Ovary (tissue), 10 donors: ENCODE measurements at places on chromosomes 12 and 14. TPM values are rescaled to one million over a fixed set of nuclear protein-coding genes. Genes with fewer than 3 reads are reported as not detected.

Gene PFKM
- polyA plus RNA-seq: 80.9 TPM

Gene FAM90A1
- 0.20 TPM for polyA plus RNA-seq

Gene KIF26A
- polyA plus RNA-seq: 5.3 TPM

- DNase-seq: no peak
Measured at GRCh38 chr14:58292187-58292586, 6.2 kb upstream of the ARID4A start.

DNA sequence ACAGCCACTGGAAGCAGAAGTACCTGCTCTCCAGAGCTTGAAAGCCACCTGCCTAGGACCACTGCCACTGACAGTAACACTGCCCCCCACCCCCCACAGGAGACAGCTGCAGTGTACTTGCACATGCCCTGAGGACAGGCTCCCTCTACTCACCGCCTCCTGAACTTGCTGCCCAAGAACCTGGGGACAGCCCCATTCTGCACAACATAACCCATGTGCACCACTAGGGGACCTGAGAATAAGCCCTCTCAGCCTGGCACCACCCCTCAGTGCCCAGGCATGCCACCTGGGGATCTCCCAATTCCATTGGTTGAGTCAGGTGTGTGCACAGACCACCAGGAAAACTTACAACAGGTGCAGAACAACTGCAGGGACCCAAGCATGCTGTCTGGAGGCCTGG lies 67.1 kb upstream of the KIF21A start:
- no peak for DNase-seq

DNA sequence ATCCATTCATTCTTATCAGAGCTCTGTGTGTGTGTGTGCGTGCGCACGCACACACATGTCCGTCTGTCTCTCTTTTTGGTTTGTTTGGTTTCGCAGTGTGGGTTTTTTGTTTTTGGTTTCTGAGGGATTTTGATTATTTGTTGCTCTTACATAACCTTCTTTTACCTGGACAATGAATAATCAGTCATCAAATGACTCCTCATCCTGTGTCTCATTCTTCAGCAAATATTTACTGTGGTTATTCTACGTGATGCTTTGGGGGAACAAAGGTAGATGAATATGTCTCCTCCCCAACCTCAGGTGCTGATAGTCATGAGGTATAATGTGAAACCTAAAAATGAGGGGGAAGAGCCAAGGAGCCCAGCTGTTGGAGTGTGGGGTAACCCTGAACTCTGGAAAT lies 92.4 kb downstream of the SAMD4A start:
- DNase-seq: no peak

GRCh38 chr14:33343016-33343415 lies 404.3 kb downstream of the NPAS3 start:
- DNase-seq: no peak

GRCh38 chr14:33777681-33778080 lies 173.2 kb downstream of the EGLN3 start:
- no peak for DNase-seq

GRCh38 chr12:131434208-131435125 lies 276.4 kb upstream of the SFSWAP start:
- no peak for DNase-seq
